ENCODE measurements at places on chromosomes 3 and 15.

GRCh38 chr3:8070011-8070410 is 431.6 kb upstream of the LMCD1 start:
- no peak for DNase-seq

DNA sequence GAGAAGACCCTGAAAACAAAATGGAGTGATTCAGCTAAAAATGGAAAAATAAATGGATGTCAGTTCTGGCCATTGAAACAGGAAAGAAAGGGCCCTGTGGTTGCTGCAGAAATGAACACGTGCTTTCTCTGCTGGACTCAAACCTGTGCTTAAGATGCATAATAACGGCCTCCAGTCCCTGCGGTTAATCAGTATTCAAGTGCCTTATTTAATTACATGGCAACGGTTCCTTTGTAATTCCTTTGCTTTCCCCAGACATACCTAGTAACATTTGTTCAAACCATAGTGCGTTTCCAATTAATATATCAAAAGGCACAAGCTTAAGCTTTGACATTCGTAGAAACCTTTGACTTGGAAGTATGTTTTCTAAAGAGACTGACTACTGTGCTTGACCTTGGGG is 428.3 kb downstream of the GABRG3 start:
- DNase-seq: peak; percentile 53

- no peak for DNase-seq
Observed at GRCh38 chr3:45048244-45048643, 22.1 kb downstream of the CLEC3B start.

- no peak for DNase-seq
Observed at GRCh38 chr3:183526838-183527427, 28.6 kb downstream of the KLHL6 start.

- no peak for DNase-seq
Observed at GRCh38 chr15:99054025-99054387, 46.4 kb upstream of the PGPEP1L start.

DNA sequence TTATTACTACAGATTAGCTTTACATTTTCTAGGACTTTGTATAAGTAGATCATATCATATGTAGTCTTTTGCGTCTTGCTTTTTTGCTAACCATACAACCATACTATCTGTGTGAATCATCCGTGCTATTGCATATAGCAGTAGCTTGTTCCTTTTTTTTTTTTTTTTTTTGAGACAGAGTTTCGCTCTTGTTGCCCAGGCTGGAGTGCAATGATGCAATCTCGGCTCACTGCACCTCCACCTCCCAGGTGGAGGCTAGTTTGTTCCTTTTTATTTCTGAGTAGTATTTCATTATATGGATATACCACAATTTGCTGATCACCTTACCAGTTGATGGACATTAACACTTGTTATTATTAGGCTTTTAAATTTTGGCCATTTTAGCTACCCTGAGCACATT is 54.5 kb upstream of the TBL1XR1 start:
- no peak for DNase-seq

DNA sequence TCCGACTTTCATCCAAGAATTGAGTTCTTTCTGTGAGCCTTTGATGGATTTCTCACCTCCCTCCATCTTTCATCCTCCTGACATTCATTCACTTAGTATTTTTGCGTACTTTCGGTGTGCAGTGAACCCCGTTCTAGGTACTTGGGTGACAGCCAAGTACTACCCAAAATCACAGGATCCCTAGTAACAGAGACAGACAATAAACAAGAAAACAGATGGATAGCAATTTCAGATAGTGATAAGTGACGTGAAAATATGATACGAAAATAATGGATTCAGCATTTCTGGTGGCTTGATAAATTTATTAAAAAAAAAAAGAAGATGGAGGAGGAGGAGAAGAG is 264 bp upstream of the CMTM6 start:
- no peak for DNase-seq

GRCh38 chr3:77053795-77054194 is 13.9 kb downstream of the ROBO2 start:
- DNase-seq: peak; percentile 6

DNA sequence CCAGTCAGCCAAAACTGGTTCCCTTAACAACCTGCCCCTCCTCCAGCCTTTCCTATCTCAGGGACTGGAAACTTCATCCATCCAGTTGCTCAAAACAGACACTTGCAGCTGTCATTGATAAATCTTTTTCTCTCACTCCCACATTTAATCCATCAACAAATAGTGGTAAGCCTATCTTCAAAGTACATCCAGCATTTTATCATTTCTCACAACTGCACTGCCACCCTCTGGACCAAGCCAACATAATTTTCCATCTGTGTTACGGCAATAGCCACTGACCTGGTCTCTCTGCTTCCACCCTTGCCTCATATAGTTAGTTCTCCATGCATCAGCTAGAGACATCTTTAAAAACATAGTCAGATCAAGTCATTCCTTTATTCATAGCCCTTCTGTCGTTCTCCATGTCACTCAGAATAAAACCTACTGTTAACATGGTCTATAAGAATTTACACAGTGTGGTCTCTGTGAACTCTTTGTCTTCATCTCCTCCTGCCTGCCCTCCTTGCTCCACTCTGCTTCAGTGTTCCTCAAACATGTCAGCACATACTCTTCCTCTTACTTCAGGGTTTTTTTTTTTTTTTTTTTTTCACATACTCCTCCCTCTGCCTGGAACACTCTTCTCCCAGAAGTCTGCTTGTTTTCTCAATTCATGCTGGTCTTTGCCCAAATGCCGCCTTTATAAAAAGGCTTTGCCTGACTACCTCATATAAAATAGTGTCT is 102.5 kb upstream of the COL6A5 start:
- peak; percentile 8 for DNase-seq

- no peak for DNase-seq
Observed at GRCh38 chr3:38121832-38122461, 15.0 kb downstream of the ACAA1 start.

DNA sequence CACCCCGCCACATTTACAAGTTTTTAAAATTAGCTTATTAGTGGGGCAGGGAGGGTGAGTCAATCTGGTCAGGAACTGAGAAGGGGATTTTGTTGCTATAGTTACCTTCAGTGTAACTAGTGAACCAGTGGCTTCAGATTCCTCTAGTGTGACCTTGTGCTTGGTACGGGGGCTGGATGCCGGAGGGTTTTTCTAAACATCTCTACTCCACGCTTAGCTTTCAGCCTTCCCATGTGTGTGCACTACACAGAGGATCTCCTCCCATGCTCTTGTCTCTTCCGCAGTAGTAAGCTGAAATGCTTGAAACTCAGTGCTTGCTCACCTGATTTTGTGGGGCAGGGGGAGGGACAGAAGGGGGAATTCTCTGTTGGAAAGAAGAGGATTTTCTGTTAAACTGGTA is 67.9 kb upstream of the AKAP13 start:
- DNase-seq: no peak

DNA sequence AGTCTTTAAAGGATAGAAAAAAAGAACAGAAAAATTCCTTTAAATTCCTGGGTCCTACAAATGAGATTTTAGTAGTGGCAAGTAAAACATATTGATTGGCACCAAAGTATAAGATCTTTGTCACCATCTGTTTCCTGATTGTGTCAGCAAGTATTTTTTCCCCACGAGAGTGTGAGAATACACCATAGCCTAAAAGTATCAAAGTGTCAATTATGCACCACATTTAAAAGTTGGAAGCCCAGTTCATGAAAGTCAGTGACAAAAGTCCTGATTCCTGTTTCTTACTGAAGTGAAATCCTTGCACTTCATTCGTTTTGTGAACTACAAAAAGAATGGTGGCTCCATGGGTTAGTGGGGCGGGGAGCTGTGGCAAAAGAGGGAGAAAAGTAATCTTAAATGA is 83.8 kb upstream of the DPH6 start:
- no peak for DNase-seq

GRCh38 chr3:188975600-188976314 is 196.0 kb upstream of the TPRG1 start:
- DNase-seq: peak; percentile 100

DNA sequence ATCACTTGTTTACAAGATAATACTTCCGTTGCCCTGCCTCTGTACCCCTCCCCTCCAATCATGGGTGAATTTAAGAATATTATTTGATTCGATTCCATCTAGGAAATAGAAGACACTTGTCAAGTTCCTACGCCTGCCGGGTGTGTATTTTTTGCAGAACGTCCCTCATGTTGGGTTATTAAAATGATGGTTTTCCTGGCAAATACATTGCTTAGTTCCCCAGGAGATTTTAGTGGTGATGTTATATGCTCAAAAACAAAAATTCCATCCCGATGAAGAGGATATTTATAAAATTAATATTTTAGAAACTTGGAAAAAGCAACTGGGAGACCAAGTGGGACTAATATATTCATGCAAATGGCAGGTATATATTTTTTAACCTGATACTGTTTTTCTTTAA is 548.4 kb downstream of the EDEM1 start:
- DNase-seq: no peak

GRCh38 chr15:96327155-96327741 is 3.3 kb upstream of the NR2F2 start:
- DNase-seq: peak; percentile 59

DNA sequence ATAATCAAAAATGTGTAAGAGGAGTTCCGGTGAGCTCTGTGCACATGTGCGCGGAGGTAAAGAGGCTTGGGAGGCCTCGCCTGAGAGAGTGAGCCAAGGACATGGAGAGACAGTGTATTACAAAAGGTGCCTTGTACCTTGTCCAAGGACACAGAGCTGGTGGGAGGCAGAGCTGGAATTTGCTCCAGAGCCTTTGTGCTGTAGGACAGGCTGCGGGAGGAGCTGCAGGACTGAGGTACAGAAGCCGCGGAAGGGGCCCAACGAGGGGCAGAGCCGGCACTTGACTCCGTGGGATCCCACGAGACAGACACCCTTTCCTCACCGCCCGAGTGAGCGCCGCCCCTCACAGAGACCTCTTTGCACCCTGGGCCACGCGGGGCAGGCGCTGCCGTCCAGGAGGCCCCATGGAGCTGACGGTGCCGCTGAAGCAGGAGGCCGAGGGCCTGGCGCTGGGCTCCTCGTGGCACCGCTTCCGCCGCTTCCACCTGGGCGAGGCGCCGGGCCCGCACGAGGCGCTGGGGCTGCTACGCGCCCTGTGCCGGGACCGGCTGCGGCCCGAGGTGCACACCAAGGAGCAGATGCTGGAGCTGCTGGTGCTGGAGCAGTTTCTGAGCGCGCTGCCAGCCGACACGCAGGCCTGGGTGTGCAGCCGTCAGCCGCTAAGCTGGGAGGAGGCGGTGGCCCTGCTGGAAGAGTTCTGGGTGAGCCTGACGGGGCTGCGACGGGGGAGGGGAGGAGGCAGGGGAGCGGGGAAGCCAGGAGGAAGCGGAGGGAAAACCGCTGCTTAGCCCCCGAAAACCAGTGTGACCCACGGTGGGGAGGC is 68.7 kb downstream of the SLTM start:
- DNase-seq: no peak

DNA sequence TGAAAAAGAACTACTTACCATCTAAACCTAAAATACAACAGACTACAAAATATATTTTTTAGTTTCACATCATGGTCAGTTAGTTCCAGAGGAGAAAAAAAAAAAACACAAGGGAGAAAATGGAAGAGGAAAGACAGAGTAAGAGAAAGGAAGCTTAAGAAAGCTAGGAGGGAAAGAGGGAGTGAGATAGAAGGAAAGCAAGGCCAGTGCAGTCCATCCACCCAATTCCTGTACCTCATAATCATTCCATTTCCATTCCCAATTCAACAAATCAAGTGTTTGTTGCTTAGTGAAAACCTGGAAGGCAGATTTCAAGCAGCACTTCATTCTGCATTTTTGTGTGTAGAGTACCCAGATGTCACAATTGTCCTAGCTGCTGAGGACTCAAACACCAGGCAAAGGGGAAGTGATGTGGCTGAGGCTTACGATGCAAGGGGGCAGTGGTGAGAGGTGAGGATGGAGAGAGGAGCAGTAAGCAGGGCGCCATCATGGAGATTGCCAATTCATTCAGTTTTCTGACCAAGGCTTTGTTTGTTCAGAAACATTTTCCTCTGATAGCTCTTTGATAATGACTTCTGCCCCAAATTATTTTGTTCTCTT is 83.6 kb upstream of the GSK3B start:
- peak; percentile 11 for DNase-seq

GRCh38 chr3:196220991-196221390 is 4.7 kb downstream of the SLC51A start:
- DNase-seq: no peak

GRCh38 chr15:65484876-65485275 is 32.6 kb downstream of the DPP8 start:
- no peak for DNase-seq

GRCh38 chr3:134074790-134075567 is 45.3 kb upstream of the SLCO2A1 start:
- DNase-seq: no peak

DNA sequence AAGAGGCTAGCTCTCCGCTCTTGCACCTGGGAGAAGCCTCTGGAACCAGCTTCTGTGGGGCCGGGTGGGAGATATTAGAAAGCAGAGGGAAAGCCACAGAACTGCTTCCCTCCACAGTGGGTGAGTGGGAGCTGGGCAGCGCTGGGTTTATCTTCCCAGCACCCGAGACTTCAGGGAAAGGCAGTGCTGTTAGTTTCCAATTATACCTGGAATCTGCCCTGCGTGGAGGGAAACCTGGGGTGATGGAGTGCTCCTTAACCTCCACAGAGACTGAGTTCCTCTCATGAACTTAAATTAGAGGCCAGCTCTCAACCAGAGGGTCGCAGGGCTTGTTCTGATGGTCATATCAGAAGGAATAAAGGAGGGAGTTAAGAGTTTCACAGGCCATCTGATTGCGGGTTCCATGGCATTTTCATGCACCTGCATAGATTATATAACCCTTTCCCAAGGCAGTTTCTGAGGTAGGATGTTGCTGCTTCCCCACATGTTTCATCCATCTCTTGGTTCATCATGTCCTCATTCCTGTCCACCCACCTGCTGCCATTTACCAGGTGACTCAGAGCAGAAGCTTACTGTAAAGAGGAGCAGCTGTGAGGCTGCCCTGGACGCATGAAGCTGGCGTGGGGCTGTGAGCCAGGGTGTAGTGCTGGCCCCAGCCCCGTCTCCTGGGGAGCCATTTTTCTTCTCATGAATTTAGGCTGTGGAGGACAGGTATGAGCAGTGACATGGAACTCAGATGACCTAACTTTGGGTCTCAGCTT is 42.5 kb downstream of the CA12 start:
- DNase-seq: no peak

- no peak for DNase-seq
Observed at GRCh38 chr15:84904419-84904818, 20.0 kb downstream of the SLC28A1 start.

GRCh38 chr3:66662894-66663293 is 162.1 kb upstream of the LRIG1 start:
- no peak for DNase-seq

GRCh38 chr3:107699682-107700081 is 176.9 kb downstream of the BBX start:
- DNase-seq: no peak

GRCh38 chr3:49397470-49397869 is 14.3 kb downstream of the RHOA start:
- no peak for DNase-seq

DNA sequence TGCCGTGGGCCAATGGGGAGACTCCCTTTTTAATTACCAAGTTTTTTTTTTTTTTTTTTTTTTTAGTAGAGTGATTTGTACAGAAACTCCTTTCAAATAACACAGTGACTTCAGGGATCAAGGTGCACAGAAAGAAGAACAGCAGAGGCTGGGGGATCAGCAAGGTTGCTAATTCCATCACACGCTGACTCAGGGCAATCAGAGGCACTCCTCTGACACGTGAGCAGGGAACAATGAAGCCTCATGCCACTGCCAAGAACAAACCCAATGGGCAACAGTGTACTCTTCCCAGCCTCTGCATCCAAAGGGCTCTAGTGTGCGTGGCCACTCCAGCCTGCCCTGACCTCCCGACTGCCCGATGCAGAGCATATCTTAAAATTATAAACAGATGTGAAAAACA is 186.7 kb upstream of the WNT5A start:
- no peak for DNase-seq

GRCh38 chr3:182165234-182165633 is 453.5 kb downstream of the SOX2 start:
- DNase-seq: no peak

- DNase-seq: no peak
Observed at GRCh38 chr15:88447206-88447605, 20.0 kb downstream of the MRPL46 start.

Data from NCI-H1105 treated with DMSO at 0.1 percent for 48 hours (cell line).